Epithelial cell of alveolus of lung (primary cell): ENCODE measurements at places on chromosomes 2 and 18. TPM values are rescaled to one million over a fixed set of nuclear protein-coding genes. Genes with fewer than 3 reads are reported as not detected.

The CPLX4 gene
- not detected in 2 replicates for total RNA-seq

The DHRS9 gene
- 0.24 and 0.65 TPM in 2 replicates for total RNA-seq

The CCL20 gene
- total RNA-seq: 0.88 and 14.0 TPM in 2 replicates

The PLCL1 gene
- total RNA-seq: 0.65 and 0.88 TPM in 2 replicates

The CSRNP3 gene
- 0.91 and 1.0 TPM in 2 replicates for total RNA-seq

The RPRM gene
- not detected in 2 replicates for total RNA-seq

The LINC00305 gene
- total RNA-seq: not detected in 2 replicates

The C2orf78 gene
- not detected in 2 replicates for total RNA-seq

The STAT4 gene
- total RNA-seq: 0.64 and 1.9 TPM in 2 replicates

The MC5R gene
- total RNA-seq: not detected in 2 replicates

The CD8B2 gene
- total RNA-seq: not detected in 2 replicates

The OST4 gene
- total RNA-seq: 364 and 815 TPM in 2 replicates

The IL1R1 gene
- total RNA-seq: 30.5 and 377 TPM in 2 replicates

The GKN1 gene
- not detected in 2 replicates for total RNA-seq

The CYP27C1 gene
- 0.26 and 0.48 TPM in 2 replicates for total RNA-seq

The GPBAR1 gene
- total RNA-seq: 0.26 and 0.88 TPM in 2 replicates

The EVX2 gene
- not detected in 2 replicates for total RNA-seq

The SGPP2 gene
- total RNA-seq: 0.13 and 0.48 TPM in 2 replicates

The CMPK2 gene
- total RNA-seq: 2.0 and 4.7 TPM in 2 replicates

The ACYP2 gene
- total RNA-seq: 7.5 and 7.6 TPM in 2 replicates

The CIB4 gene
- total RNA-seq: not detected in 2 replicates

The BUB1 gene
- 11.1 and 31.0 TPM in 2 replicates for total RNA-seq

The COL3A1 gene
- total RNA-seq: 1,834 and 2,433 TPM in 2 replicates

The APCDD1 gene
- 5.9 and 20.5 TPM in 2 replicates for total RNA-seq

The HRH4 gene
- not detected in 2 replicates for total RNA-seq

The UCN gene
- 1.0 and 11.3 TPM in 2 replicates for total RNA-seq
